Activated naive CD4-positive, alpha-beta T cell treated with anti-CD3 and anti-CD28 coated beads, Interleukin-2, amount 10 ng/mL, durations not matched to agents 5 hours and 36 hours (primary cell): ENCODE measurements at places on chromosomes 16 and 17. TPM values are rescaled to one million over a fixed set of nuclear protein-coding genes. Genes with fewer than 3 reads are reported as not detected.

Gene KRTAP9-6
- not detected for total RNA-seq

Gene DHRS7C
- total RNA-seq, result not detected

Gene CCT6B
- total RNA-seq, result 1.5 TPM

Gene MYH1
- not detected for total RNA-seq

Gene WNT9B
- total RNA-seq, result not detected
